ENCODE measurements at places on chromosomes 4 and X.

DNA sequence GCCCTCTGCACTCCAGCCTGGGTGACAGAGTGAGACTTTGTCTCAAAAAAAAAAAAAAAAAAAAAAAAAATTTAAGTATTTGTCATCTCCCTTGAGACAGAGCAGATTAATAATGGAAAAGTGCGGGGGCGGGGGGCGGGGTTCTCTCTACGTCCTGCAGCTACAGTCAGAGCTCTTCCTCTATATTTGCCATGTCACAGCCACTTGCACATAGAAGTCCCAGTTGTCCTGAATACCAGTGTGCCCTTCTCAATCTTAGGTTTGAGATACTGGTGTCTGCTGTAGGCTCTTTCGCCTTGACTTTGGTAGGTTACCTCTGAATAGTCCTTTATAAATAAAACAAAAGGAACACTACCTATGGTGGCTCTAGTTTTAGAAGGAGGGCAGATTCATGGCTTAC lies 237.8 kb upstream of the PGRMC2 start:
- no peak for DNase-seq

DNA sequence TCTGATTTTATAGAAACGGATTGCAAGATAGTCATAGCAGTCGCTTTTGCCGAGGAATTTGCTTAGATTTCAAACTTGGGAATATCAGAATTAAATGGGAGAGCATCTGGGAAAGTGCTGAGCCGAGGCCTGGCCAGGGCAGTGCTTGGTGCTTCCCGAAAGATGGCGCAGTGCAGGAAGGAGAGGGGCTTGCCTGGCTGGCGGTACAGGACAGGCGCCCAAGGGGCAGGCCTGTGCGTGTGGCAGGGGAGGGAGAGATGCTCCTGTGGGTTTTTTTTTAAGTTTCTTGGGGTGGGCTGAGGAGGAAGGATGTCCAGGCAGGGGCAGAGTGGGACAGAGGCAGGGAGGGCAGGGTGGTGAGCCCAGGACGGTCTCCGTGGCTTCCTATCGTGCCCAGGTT lies 241.1 kb downstream of the AFAP1 start:
- DNase-seq = no peak

GRCh38 chr4:85741921-85742591 lies 267.1 kb downstream of the ARHGAP24 start:
- DNase-seq = no peak

GRCh38 chr4:26326791-26327190 lies 6.0 kb downstream of the RBPJ start:
- DNase-seq = no peak

DNA sequence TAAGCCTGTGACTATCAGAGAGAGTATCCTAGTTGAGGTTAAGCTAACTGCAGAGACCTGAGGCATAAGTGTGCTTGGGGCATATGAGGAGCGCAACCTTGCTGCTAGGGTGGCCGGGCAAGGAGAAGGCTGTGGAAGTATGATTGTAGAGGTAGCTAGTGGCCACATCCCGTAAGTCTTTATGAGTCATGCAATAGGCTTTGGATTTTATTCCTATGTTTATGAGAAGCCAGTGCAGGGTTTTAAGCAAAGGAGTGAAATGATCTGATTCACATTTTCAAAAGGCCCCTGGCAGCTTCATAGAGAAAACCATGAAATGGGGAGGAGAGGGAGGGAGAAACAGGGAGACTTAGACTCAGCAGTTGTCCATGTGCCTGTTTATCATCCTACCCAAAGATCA lies 92.1 kb upstream of the WDFY3 start:
- no peak for DNase-seq

DNA sequence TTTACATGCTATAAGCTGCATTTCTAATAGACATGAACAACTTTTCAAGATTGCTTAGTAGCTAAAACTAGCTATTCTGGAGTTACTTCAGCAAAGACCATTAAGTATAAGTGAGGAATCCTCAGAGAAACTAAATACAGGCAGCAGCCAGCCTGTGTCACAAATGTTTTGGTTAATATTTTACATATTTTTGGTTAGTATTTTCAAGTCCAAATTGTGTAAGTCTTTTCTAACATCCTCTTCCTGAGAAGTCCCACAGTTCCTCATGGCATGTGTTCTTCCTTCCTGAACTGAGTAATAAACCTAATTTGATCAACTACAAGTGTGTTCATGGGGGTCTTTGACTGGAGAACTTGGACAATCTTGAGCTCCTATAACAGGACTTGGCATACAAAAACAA lies 42.4 kb upstream of the MCF2 start:
- no peak for DNase-seq

DNA sequence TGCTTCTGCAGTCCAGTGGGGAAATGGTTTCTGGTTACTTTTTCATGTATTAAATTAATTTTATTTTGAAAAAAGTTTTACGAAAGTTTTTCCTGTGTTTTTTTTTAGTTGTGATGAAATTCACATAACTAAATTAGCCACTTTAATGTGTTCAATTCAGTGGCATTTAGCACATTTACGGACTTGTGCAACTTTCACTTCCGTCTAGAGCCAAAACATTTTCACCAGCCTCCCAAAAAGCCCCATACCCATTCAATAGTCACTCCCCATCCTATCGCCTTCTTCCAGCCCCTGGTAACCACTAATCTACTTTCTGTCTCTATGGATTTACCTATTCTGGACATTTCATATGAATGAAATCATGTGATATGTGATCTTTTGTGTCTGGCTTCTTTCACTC lies 22.8 kb upstream of the TBL1X start:
- DNase-seq = no peak

GRCh38 chrX:31209005-31209628 lies 137.3 kb upstream of the FTHL17 start:
- no peak for DNase-seq

GRCh38 chrX:147890756-147891155 lies 21.0 kb upstream of the FMR1 start:
- no peak for DNase-seq

DNA sequence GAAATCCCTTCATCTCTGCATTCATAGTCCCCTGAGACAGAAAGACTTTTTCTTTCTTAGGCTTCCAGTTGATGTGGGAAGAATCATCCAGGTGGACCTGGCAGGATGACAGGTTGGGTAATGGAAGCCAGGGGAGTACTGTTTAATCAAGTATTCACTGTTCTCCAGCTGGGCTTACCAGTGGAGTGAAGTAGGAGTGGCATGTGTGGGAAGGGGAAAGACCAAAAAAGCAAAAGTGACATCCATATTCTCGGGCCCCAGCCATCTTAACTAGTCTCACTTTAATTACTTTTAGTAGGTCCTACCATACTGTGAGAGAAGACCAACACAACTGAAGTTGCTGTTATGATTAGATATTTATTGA lies 18.5 kb downstream of the VSIG4 start:
- no peak for DNase-seq

DNA sequence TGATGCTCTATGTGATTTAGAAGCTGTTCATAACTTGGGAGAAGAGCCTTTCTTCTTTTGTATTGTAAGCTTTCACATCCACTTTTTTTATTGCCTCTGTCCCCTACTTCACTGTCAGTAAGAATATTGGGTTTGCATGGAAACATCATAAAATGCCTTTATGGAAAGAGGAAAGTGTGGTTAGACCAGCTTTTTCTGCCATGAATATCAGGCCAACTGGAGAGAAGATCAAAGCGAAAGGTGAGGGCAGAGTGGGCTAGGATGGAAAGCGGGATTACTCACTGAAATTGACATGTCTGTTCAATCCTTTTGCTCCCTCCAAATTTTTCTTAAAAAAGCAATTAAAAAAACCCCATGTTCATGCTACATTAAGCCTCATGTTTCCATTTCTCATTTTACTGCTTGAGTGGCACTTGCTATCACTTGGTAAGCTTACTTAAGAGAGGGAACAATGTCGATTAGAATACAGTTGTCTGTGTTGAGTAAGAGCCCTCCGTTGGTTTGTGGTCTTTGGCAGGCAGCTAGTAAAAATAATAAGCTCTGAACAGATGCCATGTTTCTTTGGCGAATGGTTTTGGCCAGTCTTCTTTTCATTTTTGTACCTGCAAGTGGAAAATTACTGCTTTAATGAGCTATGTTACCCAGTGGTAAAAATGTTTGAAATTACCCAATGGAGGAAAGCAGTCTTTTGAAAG lies 35.9 kb downstream of the SUPT20HL1 start:
- no peak for DNase-seq

DNA sequence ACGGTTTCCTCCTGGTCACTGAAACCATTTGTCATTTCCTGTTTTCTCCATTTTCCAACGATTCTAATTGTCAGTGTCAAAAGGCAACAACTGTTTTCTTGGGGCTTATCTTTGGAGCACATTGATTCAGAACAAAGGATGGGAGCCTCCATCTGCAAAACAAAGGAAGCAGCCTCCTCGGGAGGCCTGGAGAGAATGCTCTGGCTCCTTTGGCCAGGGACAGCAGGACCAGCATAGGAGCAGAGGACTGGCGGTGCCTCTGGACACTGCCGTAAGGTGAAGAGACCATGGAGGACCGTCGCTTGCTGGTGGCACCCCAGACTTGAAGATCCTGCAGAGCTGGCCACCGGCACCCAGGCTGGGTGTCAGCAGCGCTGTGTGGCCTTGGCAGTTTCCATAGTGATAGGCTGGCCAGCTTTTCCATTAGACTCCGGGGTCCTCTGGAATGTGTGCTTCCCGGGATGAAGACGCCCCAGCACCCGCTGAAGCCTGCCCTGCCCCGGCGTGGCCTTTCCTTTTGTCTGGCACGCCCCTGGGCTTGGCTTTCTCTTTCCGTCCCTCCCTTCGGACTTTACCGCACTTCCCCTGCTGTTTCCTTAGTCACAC lies 61.1 kb upstream of the MTM1 start:
- DNase-seq = no peak

DNA sequence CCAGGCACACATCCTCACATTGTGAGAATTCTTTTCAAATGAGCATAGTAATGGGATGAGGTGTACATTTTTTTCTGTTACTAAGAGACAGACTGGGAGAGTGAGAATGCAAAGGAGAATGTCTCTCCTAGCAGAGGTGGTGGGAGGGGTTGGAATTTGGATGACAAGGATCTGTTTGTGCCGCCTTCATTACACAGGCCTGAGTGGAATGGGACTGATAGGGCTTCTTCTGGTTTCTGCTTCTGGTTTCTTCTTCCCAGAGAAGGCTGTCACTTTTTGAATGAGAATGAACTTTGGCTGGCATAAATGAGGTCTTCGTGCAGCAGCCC lies 55.4 kb downstream of the C4orf51 start:
- no peak for DNase-seq

GRCh38 chr4:180790471-180790870 lies 1452.7 kb upstream of the TENM3 start:
- no peak for DNase-seq

DNA sequence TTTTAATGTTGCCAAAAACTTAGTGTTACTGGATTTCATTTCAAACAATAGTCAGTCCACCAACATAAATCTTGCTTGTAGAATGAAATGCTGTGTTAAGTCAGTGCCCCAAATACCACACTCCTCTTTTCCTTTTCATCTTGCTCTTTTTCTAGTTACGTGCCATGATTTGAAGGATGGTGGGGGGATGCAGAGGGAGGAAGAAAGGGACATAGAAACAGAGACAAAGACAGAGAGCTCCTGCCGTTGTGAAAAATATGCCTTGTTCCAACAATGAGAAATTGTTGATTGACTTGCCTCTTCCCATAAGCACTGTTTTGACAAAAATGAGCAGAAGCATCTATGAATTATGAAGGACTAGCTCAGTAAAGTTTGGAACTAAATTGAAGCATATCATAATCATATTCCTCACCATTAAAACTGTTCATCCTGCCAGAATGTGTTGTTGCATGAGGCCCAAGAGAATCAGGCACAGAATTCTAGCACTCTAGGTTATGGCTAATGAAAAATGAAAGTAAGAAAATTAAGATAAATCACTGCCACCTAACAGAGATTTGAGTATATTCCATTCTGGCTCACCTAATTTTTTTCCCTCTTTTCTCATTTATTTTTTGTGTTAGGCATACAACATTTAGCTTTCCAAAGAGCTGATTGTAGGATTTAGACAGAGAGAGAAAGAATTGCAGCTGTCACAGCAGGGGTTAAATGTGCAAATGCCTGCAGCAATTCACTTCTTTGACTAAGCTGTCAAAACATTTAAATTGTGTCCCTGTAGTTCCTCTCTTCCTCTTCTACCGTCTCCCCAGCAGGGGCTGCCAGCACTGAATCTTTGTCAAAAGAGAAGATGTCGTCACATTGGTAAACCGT lies 111.6 kb upstream of the PTPN13 start:
- DNase-seq = no peak

GRCh38 chr4:70994069-70994366 lies 569 bp downstream of the DCK start:
- no peak for DNase-seq

DNA sequence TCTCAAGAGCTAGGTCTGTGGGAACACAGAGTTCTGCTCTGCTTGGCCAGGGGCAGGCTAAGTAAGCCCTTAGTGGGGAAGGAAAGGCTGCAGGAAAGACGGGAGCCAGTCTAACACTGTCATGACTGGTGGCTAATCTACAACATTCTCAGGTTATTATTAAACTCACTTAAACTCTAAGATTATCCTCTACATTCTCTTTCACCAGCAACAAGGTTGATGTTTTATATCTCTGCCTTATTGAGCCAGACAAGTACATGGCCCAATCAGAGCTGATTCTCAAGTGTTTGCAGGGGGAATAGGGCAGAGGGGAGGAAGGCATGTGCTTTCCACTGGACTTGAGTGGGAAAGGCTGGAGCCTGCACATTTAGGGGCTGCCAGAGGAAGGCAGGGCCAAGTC lies 50.9 kb upstream of the FAM241A start:
- DNase-seq = no peak

GRCh38 chr4:156734965-156735895 lies 236.4 kb downstream of the PDGFC start:
- DNase-seq = no peak

DNA sequence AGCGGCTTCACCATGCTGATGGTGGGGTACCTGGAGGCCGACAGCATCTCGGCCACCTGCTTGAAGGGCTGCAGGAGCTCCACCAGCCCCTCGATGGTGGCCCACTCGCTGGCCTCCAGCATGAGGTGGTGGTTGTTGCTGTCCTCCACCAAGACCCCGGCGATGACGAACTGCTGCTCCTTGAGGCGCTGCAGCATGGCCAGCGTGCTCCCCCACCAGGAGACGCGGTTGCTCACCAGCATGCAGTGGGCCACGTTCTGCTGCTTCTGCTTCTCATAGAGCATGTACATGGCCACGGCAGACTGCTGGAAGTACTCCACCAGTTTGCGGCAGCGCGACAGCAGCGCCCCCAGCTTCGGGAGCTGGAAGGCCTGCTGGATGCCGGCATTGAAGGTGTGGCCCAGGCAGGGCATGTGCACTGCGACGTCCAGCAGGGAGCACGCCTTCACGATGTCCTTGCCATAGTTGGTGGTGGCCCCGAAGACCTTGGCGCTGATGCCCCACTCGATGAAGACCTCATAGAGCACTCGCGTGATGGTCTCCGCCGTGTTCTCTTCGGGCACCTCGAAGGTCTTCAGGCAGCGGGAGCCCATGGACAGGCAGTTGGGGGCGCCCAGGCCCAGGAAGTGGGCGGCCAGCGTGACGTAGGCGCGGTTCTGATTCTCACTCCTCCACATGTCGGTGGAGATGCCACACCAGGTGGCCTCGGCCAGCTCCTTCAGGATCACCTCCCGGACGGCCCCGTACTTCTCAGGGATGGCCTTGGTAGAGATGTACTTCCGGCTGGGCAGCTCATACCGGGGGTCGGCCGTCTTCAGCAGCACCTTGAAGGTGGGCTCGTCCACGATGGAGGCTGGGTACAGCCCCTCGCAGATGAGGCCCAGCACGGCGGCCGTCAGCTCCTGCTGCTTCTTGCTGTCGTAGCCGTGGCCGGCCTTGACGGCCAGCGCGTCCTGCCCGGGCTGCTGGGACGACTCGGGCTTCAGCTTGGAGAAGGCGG lies 11.0 kb downstream of the DHRSX start:
- no peak for DNase-seq

All from activated effector memory CD4-positive, alpha-beta T cell treated with anti-CD3 and anti-CD28 coated beads, Interleukin-2, amount 50 U/mL, for 16 hours (primary cell).